GM13976 (cell line): ENCODE measurements at places on chromosomes 1 and 21.

DNA sequence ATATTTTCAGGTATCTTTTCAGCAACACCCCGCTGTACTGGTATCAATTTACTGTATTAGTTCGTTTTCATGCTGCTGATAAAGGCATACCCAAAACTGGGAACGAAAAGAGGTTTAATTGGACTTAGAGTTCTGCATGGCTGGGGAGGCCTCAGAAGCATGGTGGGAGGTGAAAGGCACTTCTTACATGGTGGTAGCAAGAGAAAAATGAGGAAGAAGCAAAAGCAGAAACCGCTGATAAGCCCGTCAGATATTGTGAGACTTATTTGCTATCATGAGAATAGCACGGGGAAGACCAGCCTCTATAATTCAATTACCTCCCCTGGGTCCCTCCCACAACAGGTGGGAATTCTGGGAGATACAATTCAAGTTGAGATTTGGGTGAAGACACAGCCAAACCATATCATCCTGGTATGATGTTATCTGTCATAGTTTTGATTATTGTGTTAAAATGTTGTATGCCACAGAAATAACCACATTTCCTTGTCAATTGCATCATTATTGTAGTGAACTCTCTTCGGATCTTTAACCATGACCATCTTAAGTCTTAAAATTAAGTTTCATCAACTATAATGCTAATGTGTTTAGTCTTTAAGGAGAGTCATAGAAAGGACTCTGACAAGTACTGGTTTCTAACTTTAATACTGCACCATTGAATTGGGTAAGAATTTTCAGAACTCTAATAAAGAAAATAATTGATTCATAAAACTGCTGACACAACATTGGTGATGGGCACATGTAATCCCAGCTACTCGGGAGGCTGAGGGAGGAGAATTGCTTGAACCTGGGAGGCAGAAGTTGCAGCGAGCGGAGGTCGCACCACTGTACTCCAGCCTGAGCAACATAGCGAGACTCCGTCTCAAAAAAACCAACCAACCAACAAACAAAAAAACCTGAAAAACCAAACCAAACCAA is 58.2 kb downstream of the TBX19 start:
- DNase-seq = no peak

DNA sequence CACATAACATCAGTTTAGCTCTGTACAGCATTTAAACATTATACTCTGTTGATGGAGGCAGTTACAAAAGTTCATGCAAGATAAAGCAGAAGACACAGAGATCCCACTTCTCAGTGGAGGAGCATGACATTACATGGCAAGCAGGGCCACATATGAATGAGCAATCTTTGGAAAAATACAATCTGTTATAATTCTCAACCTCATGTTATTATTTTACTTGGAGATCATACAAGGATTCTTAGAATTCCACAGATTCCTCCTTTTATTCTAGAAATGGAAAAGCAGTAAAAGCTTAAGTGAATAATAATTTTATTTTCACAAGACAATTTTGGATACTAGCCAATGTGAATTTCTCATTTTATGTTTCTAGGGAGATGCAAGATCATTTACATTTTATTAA is 66.6 kb downstream of the IFI44 start:
- DNase-seq = no peak

DNA sequence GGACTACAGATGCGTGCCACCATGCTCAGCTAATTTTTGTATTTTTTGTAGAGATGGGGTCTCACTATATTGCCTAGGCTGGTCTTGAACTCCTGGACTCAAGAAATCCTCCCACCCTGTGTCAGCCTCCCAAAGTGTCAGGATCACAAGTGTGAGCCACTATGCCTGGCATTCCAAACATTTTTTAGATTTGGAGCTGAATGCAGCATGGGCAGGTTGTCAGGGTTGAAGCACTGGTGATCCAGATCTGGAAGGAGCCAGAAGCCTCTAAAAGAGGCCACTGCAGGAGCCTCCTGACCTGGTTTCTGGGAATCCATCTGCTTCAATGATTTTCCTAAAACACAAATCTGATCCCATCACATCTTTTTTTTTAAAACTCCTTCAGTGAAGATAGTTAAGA is 1.8 kb upstream of the CTPS1 start:
- no peak for DNase-seq

DNA sequence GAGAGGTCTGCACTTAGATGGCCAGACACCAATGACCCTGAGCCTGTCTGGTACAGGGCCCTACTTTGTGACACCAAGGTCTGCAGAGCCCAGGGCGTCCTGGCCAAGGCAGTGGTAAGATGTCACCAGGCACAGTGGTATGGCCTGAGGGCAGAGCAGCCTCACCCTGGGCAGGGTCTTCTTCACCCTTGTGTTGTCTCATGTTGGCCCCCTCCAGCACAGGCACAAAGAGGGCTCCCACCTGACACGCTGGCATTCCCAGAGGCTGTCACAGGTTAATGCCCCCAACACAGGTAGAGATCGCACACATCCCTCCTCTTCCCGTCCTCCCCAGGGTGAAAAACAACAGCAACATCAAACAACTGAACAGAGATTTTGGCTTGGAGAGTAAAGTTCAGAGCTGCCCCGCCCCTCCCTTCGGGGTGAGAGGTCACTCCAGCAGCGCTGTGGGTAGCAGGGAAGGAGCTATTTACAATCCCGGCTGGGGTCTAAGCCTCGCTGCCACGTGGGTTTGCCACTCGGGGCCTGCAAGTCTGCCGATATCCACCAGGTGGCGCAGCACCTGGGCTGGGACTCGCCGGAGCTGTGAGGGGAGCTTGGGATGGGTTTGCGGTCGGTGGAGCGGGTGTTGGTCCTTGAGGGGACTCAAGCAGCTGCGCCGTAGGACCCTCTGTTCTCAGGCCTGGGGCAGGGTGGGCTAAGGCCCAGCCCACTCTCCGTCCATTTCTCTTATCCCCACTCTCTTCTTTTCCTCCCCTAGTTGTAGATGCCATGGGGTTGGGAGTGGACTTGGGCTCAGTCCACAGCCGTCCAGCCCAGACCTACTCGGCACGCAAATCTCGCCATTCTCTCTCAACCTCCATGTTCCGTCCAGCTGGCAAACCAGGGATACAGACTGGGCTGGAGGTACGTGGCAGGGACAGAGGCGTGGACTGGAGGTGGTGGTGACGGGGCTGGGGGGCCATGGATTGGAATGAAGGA is 12.7 kb downstream of the EFNA3 start:
- DNase-seq = peak; percentile 88

DNA sequence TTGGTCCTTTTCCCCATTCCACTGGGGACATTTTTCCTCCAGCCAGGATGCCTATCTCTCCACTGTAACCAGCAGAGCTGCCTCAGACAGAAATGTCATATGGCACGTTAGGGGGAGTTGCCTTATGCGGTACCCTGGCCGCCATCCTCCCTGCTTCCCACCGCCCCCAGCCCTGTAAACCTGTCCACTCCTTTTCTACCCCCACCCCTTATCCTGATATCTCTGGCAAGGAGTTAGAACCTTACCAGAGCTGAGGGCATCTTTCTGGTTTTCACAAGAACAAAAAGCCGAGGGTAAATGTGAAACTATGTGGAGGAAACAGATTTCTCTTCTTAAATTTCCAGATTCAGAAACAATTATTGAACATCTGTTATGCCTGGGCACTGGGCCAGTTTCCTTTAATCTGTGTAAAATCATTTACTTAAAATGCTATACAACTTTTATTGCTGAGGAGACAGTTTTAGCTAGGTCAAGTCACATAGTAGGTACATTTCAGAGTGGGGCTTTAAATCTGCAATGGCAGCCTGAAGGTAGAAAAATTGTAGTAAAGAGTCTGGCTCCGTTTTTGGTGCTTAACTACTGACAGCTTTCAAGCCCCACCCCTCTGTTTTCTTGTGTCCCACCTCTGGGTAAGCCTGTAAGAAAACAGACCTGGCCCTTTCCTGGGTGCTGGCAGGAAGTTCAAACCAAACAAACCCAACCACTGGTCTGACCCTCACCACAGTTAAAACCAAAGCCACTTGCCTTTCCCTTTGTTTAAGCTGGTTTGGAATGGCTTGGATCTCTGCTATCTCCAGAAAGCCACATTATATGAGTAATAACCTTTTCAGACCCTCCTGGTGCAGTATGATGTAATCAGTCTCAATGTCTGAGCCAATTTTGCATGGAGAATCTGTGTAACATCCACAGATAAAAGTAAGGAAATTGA is 319.0 kb downstream of the HHAT start:
- no peak for DNase-seq

- DNase-seq = no peak
These were observed 235.3 kb upstream of the KCNK2 start for GRCh38 chr1:214847071-214847810.

GRCh38 chr1:247104965-247105364 is 809 bp upstream of the ZNF669 start:
- no peak for DNase-seq

- no peak for DNase-seq
These were observed 42.8 kb downstream of the CLDN14 start for GRCh38 chr21:36436829-36437744.

DNA sequence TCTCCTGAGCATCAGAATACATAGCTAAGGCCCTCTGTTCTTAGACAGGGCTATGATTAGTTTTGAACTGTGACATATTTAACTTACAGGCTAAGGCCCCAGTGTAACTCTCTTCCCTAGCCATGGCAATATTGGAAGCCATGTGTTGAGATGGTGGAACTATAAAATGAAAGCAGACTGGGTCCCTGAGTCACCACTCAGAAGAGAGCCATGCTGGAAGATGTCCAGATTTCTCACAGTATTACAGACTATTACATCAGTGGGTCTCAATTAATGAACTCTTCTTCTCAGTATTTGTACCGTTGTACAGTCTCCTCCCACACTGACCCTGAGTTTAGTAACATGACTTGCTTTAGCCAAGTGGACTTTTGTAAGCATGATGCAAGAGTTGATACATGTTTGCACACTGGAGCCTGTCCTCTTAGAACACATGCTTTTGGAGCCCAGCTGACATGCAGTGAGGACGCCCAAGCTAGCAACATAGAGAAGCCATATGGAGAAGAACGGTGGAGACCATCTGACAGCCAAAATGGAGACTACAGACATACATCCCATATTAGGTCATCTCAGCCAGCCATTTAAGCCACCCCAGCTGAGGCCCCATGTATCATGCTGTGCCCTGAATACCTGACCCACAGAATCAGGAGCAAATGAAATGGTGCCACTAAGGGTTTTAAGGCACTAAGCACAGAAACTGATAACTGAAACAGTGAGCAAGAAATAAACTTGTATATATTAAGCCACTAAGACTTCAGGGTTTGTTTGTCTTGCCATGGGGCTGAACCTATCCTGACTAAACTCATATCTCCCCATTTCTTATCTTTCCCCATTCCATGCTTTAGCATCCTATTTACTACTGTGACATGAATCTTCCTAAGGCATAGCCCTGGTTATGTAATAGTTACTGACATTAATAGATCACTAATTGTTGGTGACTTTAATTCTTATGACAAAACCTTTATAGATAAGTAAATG is 24.4 kb downstream of the TBX15 start:
- no peak for DNase-seq

GRCh38 chr1:17363771-17364170 is 8.2 kb upstream of the PADI6 start:
- no peak for DNase-seq

DNA sequence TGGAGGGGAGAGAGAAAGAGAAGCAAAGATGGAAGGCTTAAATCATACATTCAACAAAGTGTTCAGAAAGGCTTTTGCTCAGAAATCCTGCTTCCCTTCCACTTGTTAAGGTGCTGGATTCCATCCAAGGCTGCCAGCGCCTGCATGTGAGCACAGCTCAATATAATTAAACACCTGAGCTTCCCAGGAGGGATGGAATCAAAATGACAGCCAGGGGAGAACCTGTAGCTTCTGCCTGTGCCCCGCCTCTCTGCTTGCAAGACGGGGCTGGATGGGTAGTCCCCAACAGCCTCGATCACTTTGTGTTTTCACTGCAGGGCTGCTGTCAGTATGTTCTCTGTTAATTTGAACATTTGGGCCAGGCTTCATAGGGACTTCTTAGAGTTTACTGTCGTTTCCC is 225.7 kb downstream of the KCNH1 start:
- DNase-seq = no peak

DNA sequence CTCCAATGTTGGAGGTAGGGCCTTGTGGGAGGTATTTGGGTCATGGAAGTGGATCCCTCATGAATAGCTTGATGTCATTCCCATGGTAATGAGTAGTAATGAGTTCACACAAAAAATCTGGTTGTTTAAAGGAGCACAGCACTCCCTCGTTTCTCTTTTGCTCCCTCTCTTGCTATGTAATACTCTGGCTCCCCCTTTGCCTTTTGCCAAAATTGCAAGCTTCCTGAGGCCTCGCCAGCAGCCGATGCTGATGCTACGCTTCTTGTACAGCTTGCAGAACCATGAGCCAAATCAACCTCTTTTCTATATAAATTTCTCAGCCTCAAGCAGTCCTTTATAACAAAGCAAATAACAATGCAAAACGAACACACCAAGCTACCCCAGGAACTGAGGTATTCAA is 80.9 kb downstream of the LHX9 start:
- no peak for DNase-seq

DNA sequence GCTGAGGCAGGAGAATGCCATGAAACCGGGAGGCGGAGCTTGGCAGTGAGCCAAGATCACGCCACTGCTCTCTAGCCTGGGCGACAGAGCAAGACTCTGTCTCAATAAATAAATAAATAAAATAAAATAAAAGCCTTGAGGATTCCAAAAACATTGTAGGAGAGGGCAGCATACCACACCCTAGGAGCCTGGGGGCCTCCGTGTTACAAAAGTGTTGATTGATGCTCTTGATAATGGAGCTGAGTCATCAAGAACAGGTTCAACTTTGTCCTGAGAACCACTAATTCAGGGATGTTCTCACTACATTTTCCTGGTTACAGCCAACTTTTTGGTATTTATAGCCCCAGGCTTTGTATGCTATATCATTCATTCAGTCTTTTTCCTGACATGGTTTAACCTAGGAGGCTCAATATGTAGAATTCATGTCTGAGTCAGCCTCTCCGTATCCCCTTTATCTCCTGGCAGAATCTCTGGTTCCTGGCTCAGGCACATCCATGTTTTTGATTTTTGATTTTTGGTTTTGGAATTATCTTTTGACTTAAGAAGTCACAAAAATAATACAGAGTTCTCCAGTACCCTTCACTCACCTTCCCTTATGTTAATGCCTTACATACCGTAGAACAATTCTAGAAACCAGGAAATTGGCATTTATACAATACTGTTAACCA is 69.4 kb downstream of the LRRC8D start:
- no peak for DNase-seq

DNA sequence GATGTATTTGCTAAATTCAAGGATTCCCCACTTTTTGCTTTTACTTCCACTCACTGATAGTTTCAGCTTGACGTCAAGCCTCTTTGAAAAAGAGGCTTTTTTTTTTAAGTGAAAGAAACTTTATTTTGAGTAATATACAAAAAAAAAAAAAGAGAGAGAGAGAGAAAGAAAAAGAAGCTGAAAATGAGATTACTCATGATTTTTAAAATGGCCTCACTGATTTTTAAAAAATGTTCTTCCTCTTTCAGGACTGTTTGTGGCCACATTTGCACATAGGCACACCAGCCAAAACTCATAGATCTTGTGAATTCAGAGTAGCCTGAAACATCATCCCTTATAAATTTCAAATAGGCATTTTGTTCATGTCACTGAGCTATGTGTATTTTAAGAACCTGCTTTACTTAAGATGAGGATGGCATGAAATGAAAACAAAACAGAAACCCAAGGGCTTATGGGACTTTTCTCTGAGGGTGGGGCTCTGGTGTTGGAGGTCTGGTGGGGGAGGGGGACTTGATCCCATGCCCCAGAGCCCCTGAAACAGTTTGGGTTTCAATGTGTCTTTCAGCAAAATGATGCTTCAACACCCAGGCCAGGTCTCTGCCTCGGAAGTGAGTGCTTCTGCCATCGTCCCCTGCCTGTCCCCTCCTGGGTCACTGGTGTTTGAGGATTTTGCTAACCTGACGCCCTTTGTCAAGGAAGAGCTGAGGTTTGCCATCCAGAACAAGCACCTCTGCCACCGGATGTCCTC is 6.1 kb downstream of the ATF3 start:
- DNase-seq = peak; percentile 44

GRCh38 chr1:231487019-231487418 is 41.5 kb upstream of the TSNAX start:
- DNase-seq = no peak
